NCI-H2029 (cell line): ENCODE measurements at places on chromosomes 2 and 18.

DNA sequence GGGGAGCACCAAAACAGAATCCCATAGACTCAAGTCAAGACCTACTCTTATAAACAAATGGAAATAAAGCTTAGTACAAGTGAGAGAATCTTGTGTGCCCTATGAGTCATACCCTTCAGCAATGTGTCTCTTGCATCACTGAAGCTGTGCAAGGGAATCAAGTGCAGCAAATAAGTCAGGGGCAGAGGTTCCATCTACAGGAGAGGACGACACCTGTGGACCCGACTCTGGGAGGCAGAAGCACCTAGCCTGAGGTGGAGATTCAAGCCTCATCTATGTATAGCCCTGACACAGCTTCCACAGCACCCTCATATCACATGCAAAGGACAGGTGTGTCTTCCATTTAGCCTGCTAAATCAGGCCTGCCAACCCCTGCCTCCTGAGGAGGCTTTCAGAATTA is 298.2 kb downstream of the CNTNAP5 start:
- DNase-seq: no peak

DNA sequence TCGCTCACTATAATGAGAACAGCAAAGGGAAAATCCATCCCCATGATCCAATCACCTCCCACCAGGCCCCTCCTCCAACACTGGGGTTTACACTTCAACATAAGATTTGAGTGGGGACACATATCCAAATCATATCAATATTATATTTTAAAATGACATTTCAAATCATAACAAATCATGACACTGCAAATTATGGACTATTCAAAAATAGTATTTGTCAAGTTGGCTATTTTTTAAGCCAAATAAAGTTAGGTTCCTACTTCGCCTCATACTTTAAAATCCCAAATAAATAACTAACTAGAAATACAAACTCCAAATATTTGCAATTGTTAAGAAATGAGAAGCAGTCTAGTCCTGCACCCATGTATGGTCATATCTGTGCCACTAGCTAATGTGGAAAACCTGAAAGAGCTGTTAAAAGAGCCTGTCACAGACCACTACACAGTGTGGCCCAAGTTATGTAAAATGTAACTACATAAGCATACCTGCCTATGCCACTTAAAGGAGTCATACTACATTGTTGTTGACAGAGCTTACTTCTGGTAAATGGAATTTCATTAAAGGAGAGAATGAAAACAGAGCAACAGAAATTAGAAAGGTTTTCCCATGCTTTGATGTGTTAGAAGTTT is 334.7 kb upstream of the GULP1 start:
- no peak for DNase-seq

- no peak for DNase-seq
These were observed 85.9 kb upstream of the RFX8 start for GRCh38 chr2:101560780-101561315.

DNA sequence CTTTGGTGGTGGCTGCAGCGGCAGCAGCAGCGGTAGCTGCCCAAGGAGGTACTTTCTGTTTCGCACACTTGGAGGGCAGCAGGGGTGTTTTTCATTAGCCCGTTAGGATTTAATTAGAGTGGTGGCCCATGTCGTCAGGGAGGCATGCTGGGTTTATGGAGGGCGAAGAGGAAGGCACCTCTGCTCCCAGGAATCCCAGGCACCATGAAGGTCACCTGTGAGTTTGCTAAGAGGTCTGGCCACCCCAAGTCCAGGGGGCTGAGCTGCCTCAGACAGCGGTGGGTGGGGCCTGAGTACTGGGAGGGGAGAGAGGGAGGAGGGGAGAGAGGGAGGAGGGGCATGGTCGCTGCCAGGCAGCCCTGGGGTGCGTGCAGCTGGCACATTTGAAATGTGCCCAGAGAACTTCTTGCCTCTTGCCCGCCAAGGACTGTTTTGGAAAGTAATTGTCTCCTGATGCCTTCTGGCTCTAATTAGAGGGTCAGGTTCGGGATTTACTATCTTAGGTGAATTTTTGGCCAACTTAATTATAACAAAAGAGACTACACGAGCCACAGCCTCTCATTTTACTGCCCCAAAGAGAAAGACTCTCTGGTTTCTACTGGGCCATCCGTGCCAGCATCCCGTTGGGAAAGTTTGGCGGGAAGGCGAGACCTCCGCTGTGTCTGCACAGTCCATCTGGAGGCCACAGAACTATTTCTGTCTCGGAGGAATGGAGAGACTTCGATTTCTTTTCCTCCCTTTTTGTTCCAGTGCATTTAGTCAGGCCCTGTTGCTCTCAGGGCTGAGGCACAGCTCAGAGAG is 62.0 kb downstream of the GLI2 start:
- DNase-seq: no peak

- DNase-seq: no peak
These were observed 92.1 kb downstream of the COLEC12 start for GRCh38 chr18:408367-408766.

GRCh38 chr2:182897137-182897536 is 30.7 kb upstream of the FRZB start:
- no peak for DNase-seq

DNA sequence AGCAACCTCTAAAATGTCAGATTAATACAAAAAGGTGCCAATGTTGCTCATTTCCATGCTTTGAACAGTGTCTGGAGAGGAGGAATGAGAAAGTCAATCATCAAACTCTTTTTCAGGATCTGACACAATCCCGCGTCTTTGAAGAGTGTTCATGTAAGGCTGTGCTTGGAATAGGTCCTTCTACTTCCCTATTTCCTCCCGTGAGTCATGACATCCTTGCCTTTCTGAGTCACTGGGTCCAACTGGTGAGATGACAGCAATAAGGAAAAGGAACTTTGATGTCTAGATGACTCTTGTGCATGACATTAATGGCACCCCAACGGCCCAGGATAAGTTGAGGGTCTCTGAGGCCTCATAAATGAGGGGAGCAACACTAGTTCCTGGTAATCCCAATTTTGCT is 109.0 kb upstream of the CELF4 start:
- no peak for DNase-seq

DNA sequence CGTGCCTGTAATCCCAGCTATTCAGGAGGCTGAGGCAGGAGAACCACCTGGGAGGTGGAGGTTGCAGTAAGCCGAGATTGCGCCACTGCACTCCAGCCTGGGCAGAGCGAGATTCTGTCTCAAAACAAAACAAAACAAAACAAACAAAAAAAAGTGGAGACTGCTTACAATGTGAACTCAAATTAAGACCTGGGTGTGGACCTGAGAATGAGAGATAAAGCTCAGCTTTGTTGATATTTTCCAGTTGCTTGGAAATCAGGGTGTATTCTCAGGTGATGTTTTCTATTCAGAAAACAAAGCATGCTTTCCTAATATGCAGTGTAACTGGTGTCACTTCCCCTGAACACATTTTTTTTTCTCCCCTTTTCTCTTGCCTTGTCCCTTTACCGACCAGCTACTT is 5.3 kb upstream of the CERS6 start:
- DNase-seq: no peak

- DNase-seq: no peak
These were observed 12.1 kb upstream of the FAHD2A start for GRCh38 chr2:95390272-95390880.

- no peak for DNase-seq
These were observed 11.3 kb upstream of the COPS8 start for GRCh38 chr2:237074211-237074993.

DNA sequence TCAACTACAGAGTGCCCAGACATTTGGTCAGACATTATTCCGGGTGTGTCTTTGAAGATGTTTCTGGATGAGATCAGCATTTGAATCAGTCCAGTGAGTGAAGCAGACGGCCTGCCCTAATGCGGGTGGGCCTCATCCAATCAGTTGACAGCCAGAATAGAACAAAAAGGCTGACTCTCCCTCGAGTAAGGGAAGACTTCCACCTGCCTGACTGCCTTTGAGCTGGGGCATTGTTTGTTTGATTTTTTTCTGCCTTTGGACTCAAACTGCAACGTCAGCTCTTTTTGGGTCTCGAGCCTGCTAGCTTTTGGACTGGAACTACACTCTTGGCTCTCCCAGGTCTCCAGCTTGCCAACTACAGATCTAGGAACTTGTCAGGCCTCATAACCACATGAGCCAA is 111.7 kb upstream of the AGAP1 start:
- DNase-seq: no peak

DNA sequence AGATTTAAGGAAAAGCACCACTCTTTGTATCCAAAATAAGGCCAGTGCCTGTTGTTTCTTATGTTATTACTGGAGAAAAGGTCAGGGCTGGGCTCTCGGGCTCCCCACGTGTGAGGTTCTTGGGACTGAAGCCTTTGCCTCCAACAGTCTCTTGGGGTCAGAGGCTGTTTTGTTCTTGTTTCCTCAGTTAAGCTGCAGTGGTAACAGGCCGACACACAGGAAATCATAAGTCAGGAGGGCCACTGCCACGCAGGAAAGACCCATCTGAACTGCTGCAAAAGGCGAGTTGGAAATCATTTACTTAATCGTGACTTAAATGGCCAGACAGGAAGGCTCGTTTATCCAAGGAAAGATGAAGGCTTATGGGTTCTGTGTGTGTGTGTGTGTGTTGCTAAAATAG is 30.3 kb upstream of the IL37 start:
- DNase-seq: no peak

DNA sequence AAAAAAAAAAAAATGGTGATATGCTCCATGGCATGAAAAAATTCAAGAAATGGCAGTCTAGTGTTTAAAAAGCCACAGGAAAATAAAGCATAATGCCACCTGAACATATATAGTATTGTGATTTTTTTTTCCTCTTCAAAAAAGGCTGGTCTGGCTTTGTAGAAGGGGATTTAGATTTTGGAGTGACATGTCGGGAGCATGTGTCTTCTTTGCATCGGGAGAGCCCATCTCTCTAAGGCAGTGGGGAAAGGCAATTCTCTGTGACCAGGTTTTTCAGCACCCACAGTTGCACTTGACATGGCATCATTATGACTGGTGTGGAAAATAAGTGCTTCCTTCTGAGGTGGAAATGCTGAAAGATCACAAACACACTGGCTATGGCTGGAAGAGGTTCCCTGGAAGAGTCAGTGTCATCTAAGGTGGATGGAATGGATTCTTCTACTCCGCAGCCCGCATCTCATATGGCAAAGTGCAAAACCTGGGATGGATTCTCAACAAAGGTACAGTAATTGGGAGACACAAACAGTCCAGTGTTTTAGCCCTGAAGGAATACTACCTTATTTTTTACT is 172.5 kb downstream of the AGAP1 start:
- peak; percentile 49 for DNase-seq
